Inflammatory macrophage treated with lipopolysaccharide for 4 hours (primary cell): ENCODE measurements at places on chromosomes 7 and 10.
A peak's percentile ranks its signal among the peaks of the same experiment; 100 is the strongest.

DNA sequence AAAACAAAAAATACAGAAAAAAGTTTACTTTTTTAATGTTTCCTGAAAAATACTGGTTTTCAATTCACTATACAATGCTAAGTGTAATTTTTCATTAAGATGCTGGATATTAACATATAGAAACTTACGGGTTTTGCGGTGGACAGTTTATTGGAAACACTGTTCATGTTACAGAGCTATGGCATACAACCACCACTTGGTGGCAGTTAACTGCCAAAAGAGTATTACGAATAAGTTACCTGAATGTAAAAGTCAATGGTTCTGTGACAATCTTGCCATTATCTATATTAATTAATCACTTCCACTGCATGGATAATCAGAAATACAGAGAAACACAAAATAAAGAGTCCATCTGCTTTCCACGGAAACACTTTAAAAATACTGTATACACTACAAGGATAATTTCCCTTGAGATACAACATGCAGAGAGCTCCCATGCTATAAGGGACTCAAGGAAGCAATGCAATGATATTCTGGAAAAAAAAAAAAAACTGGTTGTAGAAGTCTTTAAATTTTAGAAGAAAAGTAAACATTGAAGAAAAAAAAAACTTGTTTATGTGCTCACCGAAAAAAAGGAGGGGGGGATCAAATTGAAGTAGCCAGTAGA is 97.0 kb downstream of the TPK1 start:
- peak; percentile 34 for DNase-seq

DNA sequence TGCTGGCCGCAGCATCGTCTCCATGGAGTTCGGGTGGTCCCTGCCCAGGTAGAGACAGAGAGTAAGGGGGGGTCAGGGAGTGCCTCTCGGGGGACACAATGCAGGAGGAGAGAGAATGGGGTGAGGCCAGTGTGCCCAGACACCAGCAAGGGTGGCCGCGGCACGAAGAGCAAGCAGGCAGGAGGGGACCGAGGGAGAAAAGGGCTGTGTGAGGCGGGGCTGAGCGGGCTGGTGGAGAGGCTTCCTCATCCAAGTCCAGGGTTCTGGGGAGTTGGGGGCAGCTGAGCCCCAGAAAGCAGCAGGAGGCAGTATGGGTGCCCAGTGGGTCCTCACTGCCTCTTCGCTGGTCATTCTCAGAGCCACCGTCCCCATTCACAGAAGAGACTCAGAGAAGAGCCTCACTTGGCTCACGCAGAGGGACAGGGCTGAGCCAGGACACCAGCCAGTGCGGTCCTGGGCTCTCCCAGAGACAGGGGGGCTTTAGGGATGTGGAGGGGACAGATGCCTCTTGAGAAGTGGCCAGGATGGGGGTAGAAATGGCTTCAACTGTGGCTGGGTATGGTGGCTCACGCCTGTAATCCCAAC is 78.9 kb downstream of the MICALL2 start:
- no peak for DNase-seq

- DNase-seq = no peak
These were observed 154.8 kb downstream of the DGKB start for GRCh38 chr7:14747701-14748100.

DNA sequence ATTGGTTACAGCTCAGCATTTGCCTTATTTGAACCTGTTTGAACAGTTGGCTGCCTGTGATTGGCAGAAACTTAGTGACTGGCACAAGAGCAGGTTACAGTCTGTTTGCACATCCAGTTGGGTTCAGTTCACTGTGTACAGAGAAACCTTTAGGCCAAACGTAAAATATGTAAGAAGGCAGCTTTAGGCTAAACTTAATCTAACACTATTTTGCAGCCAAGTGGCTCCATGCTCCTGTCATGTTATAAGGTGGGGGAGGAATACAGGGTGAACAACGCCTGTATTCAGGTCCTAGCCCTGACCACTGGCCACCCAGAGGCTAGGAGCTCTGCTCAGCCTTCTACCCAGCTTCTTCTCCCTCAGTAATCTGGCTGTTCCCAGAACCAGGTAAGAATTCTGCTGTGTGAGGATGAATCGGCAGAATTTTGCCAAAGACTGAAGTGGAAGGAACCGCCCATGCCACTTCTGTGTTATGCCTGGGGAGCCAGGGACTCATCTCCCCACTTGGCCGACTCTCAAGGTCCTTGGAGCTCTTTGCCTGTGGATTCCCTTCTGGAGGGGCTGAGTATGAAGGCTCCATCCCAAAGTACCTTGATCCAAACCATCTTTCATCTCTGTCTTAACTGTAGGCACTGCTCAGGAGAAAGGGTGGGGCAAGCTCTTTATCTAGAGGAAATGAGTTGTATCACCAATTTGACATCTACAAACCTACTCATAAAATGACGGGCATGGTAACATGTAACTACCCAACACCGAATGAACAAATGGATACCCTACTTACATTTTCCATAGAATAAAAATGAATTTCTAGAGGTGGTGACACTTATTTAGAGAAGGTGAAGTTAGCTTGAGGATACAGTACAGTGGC is 164.4 kb upstream of the NAMPT start:
- DNase-seq = no peak

GRCh38 chr10:68184546-68184945 is 47.4 kb downstream of the ATOH7 start:
- DNase-seq = no peak

DNA sequence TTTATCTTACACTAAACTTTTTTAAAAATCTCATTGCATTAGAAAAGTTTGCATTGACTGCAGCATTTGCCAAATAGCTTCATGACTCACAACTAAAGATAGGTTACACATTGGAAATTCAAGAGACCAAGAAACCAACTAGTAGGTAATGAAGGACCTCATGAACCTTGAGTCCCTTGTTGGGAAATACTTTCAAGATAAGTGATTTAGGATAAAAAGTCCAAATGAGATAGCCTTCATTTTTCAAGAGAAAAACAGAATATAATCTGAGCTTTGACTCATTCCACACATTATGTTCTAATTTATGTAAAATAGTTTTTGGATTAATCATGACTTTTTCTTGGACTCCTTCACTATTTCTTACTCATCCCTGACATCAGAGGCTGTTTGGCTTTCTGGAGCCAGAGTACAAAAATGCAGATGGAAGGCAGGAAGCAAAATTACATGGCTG is 13.1 kb upstream of the LIPF start:
- DNase-seq = peak; percentile 12

GRCh38 chr10:48199580-48200377 is 74.7 kb downstream of the FRMPD2 start:
- peak; percentile 85 for DNase-seq

DNA sequence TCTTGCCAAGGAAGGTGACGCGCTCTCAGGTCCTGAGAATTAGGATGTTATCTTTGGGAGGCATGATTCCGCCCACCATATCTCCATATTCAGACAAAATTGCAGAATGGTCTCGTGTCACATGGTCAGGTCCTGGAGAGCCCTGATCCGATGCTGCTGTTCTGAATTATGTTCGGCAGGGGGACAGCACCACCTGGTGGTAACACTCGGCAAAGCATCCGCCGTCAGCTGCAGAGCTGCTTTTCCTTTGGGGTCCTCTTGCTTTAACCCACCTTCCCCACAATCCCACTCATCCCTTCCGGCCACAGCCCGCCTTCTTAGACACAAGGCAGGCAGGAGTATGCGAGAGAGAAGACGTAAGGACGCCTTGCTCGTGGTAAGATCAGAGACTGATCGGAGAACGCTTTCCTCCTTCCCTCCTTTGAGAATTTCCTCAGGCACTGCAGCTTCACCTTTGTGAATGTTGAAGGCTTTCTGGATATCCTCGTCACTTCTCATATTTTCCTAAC is 327.8 kb upstream of the C7orf33 start:
- DNase-seq = peak; percentile 30

DNA sequence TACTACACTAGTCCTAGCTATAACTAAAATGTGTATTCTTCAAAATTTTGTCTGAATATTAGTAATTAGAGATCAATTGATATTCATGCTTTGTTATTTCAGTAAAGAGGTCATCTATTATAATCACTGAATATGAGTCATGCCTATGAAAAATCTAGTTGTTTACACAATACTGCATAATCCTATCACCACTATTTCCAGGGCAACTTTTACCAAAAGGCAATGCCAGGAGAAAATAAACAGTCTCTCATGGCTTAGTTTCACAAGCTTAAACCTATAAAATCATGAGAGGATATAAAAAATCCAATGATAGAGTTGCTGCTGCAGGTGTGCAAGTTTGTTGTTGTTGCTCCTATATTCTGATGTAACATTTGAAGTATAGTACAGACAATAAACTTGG is 149.9 kb upstream of the COL1A2 start:
- no peak for DNase-seq

GRCh38 chr7:94511718-94512117 is 2.1 kb downstream of the CASD1 start:
- DNase-seq = no peak

DNA sequence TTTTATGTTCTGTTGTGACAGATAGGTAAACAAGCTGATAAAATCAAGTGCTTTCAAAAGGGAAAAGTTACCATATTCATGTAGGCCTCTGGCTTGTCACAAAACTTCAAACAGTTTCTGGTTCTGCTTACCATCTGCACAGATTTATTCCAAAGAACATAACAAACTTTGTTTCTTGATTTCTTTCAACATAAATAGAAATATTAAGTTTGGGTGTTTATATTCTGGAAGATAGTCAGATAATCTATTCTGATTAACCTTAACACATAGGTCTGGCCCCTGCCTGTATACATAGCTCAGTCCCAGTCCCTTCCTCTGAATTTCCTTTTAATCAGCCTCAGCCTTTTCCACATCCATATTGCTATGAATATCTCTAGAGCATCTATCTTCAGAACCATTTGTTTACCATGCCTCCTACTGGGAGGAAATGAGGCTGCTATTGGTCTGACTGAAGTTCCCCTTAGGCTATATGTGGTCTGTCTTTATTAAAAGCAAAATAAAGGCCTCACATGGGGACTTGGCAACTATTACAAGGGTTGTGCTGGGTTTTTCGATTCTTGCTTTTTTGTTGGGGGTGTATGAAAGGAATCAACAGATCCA is 319.0 kb downstream of the HPSE2 start:
- no peak for DNase-seq

DNA sequence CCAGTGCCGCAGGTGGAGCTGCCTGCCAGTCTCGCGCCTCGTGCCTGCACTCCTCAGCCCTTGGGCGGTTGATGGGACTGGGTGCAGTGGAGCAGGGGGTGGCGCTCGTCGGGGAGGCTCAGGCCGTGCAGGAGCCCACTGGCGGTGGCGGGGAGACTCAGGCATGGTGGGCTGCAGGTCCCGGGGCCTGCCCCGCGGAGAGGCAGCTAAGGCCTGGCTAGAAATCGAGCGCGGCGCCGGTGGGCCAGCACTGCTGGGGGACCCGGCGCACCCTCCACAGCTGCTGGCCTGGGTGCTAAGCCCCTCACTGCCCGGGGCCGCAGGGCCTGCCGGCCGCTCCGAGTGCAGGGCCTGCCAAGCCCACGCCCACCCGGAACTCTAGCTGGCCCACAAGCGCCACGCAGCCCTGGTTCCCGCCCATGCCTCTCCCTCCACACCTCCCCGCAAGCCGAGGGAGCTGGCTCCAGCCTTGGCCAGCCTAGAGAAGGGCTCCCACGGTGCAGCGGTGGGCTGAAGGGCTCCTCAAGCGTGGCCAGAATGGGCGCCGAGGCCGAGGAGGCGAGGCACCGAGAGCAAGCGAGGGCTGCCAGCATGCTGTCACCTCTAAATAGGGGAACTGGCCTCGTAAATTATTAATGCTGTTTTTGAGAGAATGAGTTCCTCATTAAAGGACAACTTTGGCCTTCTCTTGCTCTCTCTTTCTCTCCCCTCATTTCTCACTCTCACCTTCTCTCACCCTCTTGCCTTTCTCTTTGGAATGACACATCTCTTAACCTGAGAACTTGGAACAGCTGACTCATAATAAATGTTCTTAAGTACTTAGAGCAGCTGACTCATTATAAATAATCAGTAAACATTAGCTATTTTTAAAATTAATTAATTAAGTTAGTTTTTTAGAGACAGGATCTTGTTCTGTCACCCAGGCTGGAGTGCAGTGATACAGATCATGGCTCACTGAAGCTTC is 4.9 kb downstream of the ACADSB start:
- no peak for DNase-seq

DNA sequence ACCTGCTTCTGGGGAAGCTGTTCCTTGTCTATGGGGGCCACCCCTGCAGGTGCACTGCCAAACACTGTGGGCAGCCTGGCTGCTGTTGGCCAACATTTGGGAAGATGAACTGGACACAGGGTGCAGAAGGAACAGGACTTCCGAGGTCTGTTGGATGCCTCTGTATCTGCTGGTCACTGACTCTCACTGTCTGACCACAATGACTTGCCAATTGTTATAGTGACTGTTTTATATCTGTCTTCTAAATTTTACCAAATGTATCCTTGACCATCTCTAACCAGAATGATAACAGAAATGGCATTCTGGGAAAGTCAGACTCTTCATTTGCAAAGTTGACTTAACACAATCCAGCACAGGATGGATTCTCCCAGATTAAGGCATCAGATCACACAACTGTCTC is 214.0 kb upstream of the PRSS58 start:
- no peak for DNase-seq

GRCh38 chr7:5704534-5704922 is 76.9 kb downstream of the RNF216 start:
- DNase-seq = peak; percentile 84

DNA sequence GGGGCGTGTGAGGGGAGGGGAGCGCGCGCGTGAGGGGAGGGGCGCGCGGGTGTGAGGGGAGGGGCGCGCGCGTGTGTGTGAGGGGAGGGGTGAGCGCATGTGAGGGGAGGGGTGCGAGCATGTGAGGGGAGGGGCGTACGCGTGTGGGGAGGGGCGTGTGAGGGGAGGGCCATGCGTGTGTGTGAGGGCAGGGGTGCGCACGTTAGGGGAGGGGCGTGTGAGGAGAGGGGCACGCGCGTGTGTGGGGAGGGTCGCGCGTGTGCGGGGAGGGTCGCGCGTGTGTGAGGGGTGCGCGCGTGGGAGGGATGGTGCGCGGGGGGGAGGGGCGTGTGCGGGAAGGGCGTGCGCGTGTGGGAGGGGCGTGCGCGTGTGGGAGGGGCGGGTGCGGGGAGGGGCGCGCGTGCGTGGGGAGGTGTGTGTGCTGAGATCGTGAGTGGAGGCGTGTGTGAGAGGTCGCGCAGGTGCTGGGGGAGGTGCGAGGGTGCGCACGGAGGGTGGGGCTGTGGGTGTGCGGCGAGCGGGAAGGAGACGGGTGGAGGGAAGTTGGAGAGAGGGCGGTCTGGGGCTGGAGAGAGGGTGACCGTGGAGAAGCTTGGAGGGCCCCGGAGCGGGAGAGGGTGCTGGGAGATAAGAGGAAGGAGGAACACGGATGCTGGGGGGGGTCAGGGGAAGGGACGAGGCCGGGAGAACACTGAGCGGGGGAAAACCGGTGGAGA is 19.7 kb downstream of the MXI1 start:
- peak; percentile 30 for DNase-seq

DNA sequence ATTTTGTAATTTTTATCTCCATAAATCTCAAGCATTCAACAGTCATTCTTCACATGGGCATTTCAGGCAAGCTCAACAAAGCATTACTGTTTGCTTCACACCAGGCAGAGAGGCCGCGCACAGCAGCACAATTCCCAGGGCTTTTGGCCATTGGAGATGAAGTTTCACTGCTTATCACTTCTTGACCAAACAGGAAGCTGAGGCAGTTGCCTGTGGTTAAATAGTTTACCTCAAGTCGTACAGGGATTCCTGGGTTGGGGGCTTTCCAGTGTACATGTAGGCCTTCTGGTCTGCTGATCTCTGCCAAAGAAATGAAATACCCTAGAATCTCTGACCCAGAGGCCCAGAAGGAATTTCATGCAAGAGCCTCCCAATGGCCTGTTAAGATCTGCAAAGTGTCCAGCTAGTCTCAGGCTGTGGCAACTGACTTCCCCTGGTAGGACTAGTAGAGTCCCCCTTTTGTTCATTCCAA is 11.2 kb upstream of the PRDX3 start:
- no peak for DNase-seq

- no peak for DNase-seq
These were observed 865.9 kb downstream of the CNTNAP2 start for GRCh38 chr7:146982482-146982881.
